ENCODE measurements at places on chromosomes 1 and 21.

- no peak for DNase-seq
Measured at GRCh38 chr21:37226041-37226920, 40.9 kb downstream of the VPS26C start.

GRCh38 chr21:24995216-24995615, 612.1 kb downstream of the MRPL39 start:
- DNase-seq, result no peak

DNA sequence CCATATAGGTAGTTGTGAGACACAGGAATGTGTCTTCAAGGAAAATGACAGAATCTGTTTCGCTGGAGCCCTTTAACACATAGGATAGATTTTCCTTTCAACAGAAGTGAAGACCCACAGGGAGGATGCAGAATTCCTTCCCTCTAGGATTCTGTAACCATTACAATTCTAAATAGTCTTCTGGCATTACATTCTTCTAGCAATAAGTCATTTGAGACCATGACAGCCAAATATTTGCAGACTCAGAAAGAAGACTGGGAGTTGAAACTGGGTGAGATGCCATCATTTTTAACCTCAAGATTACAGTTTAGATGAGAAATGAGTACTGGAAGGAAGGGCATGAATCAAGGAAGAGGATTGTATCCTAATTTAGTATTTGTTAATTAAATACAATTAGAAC, 61.6 kb downstream of the ZBTB18 start:
- no peak for DNase-seq

DNA sequence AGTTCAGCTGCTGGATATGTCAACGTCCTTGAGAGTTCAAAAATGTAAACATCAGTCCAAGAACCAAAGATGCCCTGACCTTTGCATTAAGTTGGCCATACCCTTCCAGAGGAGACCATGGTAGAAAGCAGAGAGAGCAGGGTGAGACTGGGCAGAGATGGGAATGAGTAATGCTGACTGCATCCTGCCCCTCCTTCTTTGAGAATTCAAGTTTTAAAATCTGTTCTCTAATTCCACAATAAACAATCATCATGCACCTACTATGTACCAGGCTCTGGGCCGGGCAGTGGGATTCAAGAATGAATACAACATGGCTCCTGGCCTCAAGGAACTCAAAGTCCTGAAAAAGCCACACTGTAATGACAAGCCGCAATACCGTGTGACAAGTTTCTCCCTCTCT, 3.9 kb upstream of the HAO2 start:
- DNase-seq, result no peak

DNA sequence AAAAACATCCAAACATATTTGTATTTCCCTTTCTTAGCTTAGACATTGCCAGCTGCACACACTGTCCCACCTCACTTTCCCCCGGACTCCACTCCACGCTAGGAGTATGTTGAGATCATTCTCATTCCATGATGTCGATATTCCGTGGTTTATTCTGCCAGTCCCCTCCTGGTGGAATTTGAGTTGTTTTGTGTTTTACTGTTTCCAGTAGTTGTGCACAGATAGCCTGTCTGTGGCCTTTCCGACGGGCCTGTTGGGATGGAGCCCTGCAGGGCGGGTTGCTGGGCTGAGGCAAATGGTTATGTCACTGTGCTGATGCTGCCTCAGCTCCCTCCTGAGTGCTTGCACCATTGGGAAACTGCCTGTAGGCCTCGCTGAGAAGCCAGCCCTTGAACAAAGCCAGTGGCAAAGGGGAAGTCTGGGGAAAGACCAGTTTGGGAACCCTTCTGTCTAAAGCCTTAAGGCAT, 12.8 kb downstream of the TRAPPC10 start:
- DNase-seq, result no peak

DNA sequence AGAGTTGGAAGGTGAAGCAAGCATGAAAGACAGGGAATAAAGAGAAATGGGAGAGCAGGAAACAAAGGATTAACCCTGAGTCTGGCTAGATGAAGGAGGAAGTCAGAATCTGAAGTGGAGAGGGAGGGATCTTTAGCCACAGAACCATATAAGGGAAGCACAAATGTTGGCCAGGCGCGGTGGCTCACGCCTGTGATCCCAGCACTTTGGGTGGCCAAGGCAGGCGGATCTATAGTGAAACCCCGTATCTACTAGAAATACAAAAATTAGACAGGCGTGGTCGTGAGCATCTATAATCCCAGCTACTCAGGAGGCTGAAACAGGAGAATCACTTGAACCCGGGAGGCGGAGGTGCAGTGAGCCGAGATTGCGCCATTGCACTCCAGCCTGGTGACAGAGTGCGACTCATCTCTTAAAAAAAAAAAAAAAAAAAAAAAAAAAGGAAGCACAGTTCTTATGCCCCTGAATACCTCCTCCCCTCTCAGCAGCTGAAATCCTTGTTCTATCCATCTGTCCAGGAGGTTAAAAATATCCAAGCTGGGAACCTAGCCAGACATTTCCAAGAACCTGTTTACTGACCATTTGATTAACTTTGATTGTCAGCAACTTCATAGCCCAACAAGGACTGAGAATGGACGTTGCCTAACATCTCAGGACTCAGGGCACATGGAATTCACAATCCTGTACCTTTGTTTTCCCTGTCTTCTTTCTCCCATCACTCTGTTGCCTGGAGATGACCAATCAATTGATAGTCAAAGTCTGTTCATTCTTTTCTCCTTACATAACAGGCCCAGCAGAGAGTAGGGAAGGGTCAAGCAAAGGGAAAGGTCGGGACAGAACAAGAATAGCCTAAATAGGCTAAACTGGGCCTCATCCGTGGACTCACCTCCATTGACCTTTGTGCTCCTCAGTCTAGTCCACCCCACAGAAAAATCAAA, 10.6 kb downstream of the TXNIP start:
- no peak for DNase-seq

- DNase-seq, result no peak
Measured at GRCh38 chr1:228016653-228017355, 10.0 kb downstream of the WNT3A start.

DNA sequence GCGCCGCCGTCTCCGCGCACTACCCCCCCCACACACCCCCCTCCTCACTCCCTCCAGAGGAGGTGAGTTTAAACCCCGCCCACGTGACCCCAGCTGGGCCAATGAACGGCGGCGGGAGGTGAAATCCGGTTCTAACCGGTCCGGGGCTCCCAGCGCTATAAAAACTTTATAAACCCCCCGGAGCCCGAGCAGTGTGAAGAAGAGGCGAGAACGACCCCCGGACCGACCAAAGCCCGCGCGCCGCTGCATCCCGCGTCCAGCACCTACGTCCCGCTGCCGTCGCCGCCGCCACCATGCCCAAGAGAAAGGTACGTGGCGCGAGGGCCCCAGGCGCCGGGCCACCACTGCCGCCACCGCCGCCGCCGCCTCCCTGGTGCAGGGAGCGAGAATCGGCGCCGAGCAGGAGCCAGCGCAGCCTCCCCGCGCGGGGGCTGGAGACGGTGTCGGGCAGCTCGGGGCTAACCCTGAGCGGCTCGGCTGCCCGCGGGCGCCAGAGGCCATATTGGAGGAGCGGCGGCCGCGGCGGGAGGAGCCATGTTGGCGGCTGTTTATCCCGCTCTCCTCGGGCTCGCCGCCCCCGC, at the start of gene HMGN2:
TSS of gene HMGN2 (plus strand) at position 121 of the 581 bp plus-strand sequence. CDS start at position 294, 173 bp downstream.
- DNase-seq, result peak; percentile 88

DNA sequence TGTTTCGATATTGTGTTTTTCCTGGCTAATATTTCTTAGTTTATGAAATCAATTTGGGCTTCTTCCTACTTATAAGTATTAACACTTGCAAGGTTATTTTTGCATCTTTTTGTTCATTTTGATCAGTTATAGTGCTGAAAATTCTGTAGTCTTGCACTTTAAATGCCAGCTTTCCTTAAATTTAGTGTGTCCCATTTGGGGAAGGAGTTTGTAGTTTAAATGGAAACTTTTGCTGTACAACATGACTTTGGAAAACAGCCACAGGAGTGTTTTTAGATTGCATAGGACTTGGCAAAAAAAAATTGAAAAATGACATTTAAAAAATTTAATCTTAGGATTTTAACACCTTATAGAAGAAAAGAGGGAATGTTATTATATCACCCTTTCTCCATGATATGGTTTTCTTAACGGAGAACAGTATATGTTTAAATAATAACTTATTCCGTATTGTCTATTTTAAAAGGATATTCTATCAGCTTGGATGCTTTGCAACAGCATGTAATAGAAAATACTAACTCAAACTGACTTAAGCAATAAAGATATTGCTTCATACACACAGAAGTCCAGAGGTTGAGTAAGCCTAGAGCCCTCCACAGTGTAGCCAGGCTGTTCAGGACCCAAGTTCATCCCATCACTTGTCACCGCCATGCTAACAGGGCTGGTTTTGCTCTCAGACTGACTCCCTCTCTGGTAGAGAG, 53.8 kb downstream of the LYPLAL1 start:
- no peak for DNase-seq

- no peak for DNase-seq
Measured at GRCh38 chr1:155304558-155305063, 3.4 kb upstream of the PKLR start.

GRCh38 chr1:44113095-44113609, 5.5 kb upstream of the KLF17 start:
- peak; percentile 44 for DNase-seq

GRCh38 chr1:53502641-53503432, 43.6 kb downstream of the DMRTB1 start:
- no peak for DNase-seq

- no peak for DNase-seq
Measured at GRCh38 chr1:173920861-173921260, 3.7 kb upstream of the SERPINC1 start.

GRCh38 chr1:65435987-65436386, 15.5 kb downstream of the LEPR start:
- DNase-seq, result no peak

DNA sequence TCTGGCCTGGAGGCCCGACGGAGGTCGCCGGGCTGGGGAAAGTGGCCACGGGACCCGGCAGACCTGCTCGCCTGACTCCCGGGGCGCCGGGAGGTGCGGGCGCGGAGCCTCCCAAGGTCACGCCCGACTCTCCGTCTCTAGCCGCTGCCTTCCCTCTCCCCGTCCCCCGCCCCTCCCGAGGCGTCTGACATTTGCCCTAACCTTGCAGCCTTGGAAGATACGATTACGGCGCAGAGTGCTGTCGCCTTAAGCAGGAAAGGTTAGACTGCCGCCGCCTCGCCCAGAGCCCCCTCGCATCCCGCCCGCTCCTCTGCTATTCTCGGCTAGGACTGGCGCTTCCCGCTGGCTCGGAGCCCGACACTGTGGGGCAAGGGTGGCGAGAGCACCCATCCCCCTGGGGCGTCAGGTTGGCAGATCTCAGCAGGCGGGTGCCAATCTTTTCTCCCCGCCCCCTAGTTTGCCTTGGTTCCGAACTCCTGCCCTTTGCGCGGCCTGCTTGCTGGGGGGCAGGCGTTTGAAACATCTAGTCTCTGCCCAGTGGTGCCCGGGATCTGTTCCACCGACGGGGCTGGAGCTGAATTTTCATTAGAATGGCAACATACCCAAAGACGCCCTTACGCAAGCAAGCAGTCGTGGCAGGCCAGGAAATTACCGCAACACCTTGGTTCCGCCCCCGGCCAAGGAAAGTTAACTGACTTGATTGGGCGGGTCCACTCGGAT, 835 bp downstream of the PGM1 start:
- peak; percentile 59 for DNase-seq

- peak; percentile 58 for DNase-seq
Measured at GRCh38 chr1:40232444-40232843, 15.3 kb upstream of the TMCO2 start.

DNA sequence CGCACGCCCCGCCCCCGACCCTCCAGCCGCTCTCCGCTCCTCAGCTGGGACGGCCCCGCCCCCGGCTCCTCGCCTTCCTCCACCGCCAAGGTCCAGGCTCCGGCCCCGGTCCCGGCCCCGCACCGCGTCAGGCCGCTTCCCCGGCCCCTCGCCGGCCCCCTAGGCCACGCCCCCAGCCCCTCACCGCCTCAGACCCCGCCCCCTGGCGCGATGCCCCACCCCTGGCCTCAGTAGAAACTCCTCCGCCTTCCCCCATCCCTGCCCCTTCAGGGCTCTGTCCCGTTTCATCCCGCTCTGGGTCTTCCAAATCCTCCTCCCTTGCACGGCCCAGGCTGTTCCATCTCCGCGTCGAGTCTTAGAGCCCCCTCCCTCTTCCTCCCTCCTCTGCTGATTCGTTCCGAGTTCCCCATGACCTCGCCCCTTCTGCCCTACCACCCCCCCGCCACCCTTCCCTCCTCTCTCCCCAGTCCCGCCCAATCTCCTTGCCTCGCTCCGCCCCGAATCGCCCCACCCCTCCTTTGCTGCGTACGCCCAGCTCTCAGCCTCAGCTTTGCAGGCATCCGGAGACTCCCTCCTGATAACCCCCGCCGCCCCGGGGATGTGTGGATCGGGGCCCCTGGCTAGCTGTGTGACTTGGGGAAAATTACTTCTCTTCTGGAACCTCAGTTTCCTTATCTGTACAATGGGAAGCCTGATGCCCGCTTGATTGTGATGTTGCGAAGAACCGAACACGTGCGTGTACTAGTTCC, 448 bp upstream of the ASAP3 start:
- peak; percentile 93 for DNase-seq

DNA sequence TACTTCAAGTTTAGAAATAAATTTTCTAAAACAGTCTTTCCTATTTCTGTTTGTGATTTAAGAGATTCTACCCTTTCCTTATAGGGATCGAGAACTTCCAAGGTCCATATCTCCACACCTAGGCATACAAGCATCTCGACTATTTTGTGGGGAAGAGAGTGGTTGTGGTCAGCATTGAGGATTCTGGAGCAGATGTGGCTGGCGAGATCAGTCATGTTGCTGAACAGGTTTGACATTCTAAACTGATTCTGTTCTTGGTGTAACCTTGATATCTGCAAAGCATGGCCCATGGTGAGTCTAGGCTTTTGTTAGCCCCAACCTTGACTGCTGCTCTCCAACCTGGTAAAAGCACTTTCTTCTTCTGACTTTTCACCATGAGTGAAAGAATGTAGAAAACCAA, 167.6 kb upstream of the POGK start:
- no peak for DNase-seq

- no peak for DNase-seq
Measured at GRCh38 chr1:58786184-58786926, 2.5 kb upstream of the JUN start.

DNA sequence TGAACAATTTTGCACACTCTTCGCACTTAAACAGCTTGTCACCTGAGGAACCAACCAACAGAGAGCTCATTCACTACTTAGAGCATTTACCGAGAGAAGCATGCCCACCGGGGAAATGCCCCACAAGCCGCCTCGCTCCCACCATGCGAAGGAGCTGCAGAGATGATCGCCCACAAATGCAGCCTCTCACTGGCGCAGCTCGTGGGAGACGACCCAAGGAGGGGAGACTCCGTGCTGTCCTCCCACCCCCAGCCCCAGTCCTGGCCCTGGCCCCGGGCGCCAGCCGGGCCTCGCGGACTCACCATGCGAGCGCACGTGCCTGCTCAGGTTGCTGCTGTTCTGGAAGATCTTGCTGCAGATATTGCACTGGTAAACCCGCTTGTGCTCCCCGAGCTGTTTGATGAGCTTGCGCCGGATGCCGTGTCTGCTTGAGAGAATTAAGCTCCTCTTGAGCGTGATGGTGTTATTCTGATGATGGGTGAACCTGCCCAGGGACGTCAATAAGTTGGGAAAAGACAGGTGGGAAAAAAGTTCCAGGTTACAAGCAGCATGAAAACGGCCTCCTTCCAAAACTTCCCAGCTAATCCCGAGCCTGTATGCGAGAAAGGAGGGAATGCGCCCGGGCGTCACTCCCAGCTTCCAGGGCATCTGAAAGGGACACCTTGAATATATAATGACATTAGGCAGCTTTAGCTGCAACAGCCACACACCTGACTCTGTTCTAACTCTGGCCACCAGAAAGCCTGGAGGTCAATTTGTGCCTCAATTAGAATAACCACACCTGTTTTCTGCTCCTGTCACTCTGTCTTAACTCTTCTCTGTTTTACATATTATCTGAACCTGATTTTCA, 42.8 kb downstream of the PRDM15 start:
- no peak for DNase-seq

- DNase-seq, result no peak
Measured at GRCh38 chr1:30037251-30038118, 685.9 kb downstream of the MATN1 start.
